ENCODE measurements at places on chromosomes 12 and 14.

DNA sequence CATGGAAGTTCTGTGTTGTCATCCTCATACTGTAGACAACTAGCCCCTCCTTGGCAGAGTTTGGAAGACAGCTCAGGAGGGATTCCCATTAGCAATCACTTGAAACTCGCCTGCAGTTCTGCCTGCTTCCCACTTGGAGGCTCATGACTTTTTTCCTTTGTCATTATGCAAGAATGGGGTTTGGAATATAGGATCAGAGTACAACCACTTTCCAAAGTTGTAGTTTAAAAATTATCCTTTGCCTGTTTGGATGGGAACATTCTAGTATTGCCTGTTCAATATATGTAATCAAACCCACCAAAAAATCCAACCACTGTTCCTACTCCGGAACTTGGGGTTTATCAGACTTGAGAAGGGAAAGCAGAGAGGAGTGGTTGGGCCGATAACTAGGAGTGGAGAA lies 2.1 kb upstream of the GPD1 start:
- no peak for DNase-seq

GRCh38 chr12:92995258-92995903 lies 66.3 kb upstream of the EEA1 start:
- DNase-seq: no peak

- no peak for DNase-seq
Measured at GRCh38 chr14:97976861-97977260, 1179.7 kb downstream of the VRK1 start.

DNA sequence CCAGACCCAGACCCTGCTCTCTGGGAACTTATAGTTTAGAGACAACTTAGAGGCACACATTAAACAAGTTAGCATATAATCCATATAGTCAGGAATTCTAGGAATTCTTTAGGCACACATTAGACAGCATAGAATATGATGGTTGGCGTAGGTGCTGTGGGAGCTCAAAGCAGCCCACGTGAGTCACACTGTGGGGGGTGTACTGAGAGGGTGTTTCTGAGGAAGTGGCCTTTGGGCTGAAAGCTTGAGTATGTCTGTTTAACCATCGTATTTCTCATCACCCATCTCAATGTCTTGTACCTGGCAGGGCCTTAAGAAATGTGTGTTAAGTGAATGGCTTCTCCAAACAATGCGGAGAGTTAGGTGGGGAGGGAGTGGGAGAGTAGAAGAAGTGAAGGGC lies 67.2 kb downstream of the TMEM30B start:
- no peak for DNase-seq

All from stimulated activated CD8-positive, alpha-beta memory T cell treated with anti-CD3 and anti-CD28 coated beads, Interleukin-7, amount 100 ng/mL, for 1 hour (primary cell).